SIG-M5 (cell line): ENCODE measurements at places on chromosomes 12 and 14.

DNA sequence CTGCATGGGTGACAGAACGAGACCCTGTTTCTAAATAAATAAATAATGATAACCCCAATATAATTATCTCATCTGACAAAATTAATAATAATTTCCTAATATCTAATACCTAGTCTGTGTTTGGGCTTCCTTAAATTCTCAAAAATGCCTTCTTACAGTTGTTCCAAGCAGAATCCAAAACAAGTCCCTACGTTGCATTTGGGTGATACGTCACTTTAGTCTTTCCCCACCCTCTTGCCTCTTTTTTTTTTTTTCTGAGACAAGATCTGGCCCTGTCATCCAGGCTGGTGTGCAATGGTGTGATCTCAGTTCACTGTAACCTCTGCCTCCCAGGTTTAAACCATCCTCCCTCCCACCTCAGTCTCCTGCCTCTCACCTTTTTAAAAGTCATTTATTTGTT, 26.7 kb downstream of the VEZT start:
- DNase-seq: no peak

- DNase-seq: no peak
Observed at GRCh38 chr12:48182631-48183030, 813 bp upstream of the CCDC184 start.

GRCh38 chr12:22467190-22467589, 77.2 kb downstream of the C2CD5 start:
- DNase-seq: no peak

GRCh38 chr14:98724734-98725133, 547.3 kb downstream of the BCL11B start:
- DNase-seq: no peak

DNA sequence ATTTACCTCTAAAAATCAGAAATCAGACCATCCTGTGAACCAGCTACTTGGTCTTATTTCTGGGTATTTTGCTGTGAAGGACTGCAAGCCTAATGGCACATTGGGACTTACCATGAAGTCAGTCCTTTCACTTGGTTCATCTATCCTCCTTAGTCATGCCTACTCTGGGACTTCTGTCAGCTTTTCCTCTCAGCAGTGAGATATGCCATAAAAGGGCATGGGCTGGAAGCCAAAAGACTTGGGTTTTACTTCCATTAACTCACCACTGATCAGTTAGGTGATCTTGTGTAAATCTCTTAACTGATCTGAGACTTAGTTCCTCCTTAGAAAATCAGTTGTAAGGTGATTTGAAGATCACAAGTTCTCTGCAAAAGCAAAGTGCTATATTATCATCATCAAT, 116.5 kb downstream of the PAH start:
- no peak for DNase-seq

DNA sequence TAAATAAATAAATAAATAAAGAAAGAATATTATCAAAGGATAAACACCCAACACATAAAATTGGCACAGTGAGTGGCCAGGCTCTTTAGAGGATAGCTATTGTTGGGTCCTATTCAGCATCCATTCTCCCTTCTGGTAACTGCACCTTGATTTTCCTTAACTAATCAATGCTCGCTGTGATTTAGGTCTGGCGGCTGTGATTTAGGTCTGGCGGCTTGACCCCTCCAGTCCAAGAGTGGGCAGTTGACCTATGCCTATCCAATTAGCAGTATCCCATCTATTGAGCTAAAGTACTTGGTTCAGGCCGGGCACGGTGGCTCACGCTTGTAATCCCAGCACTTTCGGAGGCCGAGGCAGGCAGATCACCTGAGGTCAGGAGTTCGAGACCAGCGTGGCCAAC, 9.7 kb upstream of the SLC15A4 start:
- no peak for DNase-seq

DNA sequence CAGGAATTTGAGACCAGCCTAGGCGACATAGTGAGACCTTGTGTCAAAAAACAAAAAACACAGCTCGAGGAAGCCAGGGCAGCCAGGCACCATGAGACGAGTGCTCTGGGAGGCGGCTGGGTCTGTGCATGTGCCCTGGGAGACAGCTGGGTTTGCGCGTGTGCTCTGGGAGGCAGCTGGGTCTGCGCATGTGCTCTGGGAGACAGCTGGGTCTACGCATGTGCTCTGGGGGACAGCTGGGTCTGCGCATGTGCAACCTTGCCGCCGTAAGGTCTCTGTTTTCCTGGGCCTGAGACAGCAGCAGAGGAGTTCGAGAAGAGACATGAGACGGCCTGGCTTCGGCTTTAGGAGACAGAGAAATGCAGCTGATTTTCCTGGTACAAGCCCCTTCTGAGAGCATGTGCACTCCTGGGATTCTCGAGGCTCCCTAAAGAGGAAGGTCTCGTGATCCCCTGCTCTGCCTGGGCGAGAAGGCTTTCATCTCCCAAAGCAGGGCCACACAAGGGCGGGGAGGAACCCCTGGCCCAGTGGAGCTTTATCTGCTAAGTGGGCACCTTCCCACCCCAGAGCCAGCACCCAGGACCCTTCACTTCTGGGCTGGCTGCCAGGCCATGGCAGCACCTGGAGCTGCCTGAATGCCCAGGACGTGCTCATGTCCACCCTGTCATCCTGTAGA, 3.5 kb upstream of the BDKRB1 start:
- no peak for DNase-seq

DNA sequence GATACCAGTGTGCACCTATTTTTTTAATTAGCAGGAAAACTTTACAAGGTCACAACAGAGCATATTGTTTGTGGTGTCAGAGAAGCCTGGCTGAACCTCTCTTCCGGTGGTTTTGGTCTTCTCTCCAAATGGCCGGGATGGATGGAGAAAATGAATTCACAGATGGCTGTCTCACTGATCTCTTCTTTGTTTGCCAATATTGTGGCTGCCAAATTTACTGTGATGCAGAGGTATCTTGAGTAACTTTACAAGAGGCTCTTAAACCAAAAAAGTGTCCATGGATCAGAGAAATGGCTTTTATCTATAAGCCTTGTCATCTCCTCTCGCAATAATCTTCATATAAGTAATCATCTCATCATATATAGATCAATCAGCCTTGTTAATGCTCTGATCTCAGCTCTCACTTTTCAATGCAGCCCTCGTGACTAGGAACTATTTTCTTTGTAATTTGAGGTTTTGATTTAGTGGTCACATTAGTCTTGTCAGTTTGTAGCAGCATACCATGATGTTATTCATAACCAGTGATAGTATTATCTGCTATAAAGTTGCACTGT, 308.1 kb downstream of the EGLN3 start:
- DNase-seq: no peak

DNA sequence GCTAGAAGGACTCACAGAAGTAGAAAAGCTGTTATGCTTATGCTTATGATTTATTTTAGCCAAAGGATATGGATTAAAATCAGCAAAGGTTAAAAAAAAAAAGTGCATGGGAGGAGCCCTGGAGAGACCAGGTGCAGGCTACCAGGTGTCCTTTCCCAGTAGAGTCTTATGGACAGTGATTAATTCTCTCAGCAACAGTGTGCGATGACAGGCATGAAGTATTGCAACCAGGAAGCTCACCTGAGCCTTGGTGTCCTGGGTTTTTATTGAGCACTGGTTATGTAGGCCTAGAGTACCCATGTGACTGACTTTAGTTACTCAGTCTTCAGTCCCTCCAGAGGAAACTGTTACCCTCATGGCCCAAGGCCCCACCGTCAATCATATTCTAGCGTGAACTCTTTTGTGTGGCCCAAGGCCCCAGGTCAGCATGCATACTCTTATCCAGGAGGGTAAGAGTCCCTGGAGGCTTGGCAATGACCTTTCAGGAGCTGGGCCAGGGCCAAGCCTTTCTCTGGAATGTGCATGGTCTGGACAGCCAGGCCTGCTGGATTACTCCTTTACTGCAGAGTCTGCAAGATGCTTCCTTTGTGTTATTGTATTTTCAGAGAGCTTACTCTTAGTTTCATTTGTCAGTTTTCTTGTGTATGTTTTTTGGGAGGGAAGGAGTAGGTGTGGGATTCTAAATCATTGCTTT, 69.6 kb upstream of the RD3L start:
- no peak for DNase-seq

GRCh38 chr14:64998455-64998931, 11.8 kb downstream of the FNTB start:
- no peak for DNase-seq
